Cortex of kidney (tissue), 1 donor: ENCODE measurements at places on chromosomes 5 and 9.

DNA sequence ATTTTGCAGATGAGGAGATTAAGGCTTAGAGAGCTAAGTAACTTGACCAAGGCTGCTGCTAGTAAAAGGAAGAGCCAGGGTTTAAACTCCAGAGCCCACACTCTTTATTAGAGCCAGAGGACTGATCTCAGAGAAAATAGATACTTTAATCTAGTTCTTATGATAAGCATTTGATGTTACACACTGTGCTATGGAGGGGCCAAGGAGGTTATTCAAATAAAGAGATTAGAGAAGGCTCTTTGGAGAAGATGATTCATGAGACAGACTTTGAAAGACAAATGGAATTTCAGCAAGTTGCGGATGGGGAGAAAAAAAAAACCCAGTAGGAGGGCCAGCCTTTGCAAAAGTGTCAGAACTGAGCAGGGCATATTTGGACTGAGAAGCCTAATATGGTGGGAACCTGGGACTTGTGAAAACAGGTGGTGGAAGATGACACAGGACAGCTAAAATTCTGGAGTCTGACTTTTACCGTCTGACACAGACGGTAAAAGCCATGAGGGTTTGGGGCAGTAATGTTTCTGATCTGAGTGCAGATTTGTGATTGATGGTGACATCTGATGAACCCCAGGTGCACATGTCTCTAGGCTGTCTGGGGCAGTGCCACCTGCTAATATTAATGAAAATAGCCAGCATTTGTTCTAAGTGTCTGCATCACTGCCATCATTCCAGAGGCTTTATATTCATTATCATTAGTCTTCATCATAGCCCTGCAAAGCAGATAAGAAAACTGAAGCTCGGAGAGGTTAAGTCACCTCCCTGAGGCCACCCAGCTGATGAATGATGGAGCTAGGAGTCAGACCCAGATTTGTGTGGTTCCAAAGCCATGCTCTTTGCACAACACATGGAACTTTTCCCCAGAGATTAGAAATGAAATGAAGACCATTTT lies 65.3 kb upstream of the CXCL14 start:
- DNase-seq, result no peak

- no peak for DNase-seq
These were observed 88.0 kb upstream of the NFIB start for GRCh38 chr9:14401911-14402310.

DNA sequence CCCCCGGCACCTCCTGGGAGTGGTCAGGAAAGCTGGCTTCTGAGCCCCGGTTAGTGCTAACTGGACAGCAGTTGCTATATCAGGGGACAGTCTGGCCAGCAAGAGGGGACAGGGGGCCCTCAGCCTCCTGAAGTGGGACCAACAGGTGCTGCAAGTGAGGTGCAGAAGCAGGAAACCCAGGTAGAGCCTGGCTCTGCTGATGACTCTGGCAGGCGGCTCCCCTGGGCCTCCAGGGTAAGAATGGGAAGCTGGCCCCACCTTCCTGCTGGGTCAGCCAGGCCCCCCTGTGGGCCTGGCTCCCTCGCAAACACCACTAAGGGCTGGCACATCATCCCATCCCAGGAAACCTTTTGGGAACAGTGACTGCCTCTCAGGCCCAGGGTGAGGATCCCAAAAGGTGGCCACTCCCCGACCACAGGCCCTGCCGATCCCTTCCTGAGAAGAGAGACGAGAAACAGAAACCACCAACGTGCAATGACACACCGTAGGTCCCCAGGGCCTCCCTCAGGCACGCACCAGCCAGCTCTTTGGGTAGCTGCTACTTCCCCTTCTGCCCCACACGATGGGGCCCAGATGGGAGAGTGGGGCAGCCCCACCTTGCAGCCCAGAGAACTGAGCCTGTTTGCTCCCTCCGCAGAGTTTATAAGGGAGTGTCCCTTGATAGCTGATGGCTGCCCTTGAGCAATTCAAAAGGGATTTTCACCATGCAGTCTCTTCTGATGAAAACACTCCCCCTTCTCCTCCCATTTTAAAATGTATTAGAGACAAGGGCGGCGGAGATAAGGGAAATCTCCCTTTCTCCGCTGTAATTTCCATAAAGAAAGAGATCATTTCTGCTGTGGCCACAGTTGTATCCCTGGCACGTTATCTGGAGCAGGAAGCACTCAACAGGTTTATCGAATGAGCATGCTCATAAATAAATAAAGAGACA lies 76.8 kb downstream of the STK10 start:
- no peak for DNase-seq

DNA sequence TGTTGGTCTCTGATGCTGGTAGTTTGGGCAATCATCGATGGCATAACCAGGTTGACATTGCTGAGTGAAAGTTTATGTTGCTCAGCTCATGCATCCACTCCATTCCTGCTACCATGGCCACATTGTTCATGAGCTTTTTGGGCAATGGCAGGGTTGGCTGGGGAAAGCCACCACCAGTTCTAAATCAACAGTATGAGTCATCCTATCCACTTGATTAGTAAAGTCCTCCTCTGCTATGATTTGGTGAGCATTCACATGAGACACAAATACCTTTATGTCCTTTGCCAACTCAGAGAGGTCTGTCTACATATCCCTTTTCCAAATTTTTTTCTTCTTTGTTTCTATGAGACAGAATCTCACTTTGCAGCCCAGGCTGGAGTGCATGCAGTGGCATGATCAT lies 129.7 kb upstream of the FBN2 start:
- no peak for DNase-seq

GRCh38 chr5:17463653-17464052 lies 34.4 kb upstream of the TAF11L2 start:
- DNase-seq, result no peak

GRCh38 chr9:4212661-4213060 lies 87.2 kb downstream of the GLIS3 start:
- no peak for DNase-seq

- no peak for DNase-seq
These were observed at the start of gene HACD4 for GRCh38 chr9:21031091-21031807. Gene HACD4 (minus strand): TSS chr9:21031640. CDS start chr9:21031590, 50 bp downstream.

- DNase-seq, result no peak
These were observed 18.4 kb downstream of the LSM11 start for GRCh38 chr5:157761690-157762621.

DNA sequence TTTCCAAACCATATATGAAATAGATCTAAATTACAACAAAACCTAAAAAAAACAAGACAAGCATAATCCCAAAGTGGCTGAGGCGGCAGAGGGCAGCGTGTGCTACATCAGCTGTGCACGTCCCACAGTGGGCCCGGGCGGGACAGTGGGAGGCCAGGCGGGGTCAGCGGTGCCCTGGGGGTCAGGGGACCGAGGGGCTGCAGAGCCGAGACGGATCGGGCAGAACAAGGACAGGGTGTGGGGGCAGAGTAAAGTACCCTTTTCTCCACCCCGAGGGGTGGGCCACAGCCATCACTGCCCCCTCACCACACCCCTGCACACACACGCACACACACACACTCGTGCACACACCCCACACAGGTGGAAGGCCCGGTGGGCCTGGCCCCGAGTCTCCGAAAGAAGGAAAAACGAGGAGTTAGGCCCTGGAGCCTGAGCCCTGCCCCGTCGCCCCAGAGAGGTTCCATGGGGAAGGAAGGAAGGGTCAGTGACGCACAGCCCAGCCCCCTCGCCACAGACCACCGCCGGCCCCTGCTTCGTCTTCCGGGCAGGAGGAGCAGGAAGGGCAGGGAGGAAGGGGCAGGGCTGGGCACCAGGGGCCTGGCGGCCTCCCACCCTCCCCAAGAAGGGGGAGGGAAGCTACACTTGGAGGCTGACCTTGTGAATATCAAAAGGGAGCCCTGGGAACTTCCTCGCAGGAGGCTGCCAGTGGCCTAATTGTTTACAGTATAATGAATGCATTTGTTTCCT lies 49.6 kb upstream of the UBAC1 start:
- DNase-seq, result no peak

- no peak for DNase-seq
These were observed 356.4 kb upstream of the GRAMD2B start for GRCh38 chr5:126066836-126067235.

DNA sequence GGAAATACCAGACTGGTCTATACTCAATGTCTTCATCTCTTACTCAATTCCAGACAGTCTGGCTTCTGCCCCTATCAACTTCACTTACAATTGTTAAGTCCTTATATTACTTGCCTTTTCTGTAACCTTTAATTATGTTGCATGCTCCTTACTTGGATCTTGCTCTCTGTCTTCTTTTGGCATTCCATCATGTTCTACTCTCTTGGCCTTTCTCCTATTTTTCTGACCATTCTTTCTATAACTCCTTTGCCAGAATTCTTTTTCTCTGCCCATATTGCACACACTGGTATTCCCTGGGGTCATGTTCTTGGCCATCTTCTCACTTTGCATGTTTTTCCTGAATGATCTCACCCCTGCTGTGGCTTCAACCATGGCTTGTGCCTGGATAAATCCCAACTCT lies 209.8 kb upstream of the ZNF462 start:
- DNase-seq, result no peak

GRCh38 chr5:14036947-14037346 lies 92.5 kb upstream of the DNAH5 start:
- DNase-seq, result no peak

DNA sequence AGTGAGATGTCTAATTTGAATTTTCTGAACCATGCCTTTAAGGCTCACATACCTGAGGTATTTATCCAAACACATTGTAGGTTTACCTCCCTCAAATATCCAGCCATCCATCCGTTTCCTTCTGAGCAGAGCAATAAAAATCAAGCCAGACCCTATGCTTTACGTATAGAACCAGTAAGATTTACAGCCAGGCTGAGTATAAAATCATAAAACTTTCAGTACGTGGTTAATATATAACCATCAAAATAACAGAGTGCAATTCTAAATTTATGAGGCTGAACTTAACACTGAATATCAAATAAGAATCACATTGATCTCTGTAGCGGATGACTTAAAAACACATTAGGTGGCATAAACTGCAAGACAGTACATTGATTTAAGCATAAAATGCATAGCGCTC lies 877.9 kb upstream of the WWC1 start:
- no peak for DNase-seq

DNA sequence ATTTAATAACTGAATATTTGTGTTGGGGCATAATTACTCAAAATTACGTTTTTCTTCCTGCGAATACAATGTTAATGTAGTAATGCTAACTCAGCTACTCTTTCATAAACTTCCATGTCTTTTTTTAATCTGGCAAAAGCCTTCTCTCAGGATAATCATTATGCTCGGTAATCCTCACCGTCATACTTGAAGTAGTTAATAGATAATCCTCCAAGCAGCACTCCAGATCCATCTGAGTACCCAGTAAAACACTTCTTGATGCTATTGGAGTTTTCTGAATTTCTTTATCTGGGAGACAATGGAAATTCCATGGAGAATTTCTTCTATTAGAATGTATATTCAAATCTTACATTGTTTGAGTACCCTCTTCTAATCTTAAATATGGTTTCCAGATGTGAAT lies 34.3 kb downstream of the PARP8 start:
- DNase-seq, result no peak
